ENCODE measurements at places on chromosomes 7 and 10. TPM values are rescaled to one million over a fixed set of nuclear protein-coding genes. Genes with fewer than 3 reads are reported as not detected.

DNA sequence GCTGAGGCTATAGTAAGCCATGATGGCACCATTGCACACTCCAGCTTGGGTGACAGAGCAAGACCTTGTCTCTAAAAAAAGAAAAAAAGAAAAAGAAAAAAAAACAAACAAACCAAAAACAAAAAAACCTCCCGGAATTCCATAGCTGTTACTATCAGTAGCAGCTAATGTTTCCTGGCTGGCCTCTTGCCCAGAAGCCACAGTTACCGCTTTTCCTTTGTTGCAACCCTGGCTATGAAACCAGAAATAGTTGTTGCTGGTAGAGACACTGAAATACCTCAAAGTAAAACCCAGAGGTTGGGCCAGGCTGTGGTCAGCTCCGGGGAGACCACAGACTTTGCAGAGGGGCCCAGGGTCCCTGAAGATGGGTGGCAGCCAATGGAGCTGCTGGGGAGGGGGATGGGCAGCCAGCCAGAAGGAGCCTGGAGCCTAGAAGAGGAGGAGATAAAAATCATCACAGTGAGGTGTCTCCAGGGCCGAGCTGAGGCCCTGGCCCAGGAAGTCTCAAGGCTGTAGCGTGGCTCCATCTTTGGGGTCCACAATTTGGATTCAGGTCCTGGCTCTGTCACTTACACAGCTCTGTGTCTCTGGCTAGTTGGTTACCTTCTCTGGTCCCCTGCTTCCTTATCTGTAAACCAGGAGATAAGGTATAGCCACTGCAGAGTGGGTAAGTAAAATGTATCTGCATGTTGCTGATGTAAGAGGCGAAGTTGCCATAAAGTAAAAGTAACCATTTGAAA is 3.4 kb upstream of the CHST12 start:
- peak; percentile 97 for DNase-seq

DNA sequence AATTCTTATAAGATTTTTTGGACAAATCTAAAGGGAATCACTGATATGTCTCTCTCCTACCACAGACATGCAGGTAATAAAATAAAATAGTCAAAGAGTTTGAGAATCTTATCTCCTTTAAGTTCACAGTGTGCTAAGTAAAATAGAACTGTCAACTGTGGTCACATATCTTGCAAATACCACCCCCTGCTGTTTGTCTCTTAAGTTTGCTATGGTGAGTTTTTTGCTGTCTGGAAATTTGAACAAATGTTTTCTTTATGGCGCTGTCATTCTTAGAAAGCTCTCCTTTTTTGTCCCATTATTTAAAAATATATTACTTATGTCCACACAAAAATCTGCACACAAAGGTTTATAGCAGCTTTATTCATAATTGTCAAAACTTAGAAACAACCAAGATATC is 19.6 kb downstream of the GIMAP5 start:
- DNase-seq, result no peak

DNA sequence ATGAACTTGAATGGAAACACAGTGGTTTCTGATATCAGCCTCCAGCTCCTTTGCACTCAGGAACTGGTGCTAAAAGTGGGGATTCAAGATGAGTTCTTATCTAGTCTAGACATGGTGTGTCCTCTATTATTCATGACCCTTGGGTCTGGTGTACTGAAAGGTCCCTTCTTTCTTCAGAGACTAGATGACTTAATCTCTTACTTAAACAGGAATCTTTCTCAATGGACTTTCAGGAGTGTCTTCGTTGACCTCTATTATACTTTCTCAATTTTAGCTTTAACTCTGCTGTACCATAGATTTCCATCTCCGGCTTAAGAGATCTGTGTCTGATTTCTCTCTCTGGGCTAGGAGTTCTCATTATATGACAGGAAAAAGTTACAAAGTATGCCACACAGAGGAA is 83.5 kb upstream of the INHBA start:
- DNase-seq, result no peak

DNA sequence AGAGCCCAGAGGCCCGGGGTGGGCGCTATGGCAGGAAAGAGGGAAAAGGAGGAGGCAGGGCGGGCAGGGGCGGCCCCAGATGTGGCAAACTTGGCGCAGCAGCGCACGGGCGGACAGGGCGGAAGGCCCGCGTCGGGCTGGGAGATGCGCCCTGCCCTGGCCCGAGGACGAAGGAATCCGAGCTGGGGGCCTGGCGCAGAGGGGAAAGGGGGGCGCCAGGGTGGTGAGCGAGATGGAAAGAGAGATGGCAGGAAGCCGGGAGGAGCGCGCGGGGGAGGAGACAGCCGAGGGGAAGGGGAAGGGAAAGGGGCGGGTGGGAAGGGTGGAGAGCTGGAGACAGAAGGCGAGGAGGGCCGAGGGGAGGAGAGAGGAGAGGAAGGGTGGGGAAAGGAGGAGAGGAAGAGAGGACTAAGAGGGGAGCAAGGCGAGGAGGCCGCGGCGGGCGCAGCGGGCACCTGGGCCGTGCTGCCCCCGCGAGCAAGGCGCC is at the start of gene MARVELD1:
Gene MARVELD1, plus strand, starts transcription at position 392 of the 487 bp plus-strand sequence. CDS start 147 bp downstream, outside the sequence.
- peak; percentile 98 for DNase-seq

- no peak for DNase-seq
Measured at GRCh38 chr7:115289971-115290370, 368.1 kb downstream of the MDFIC start.

GRCh38 chr7:90717296-90718060 is 121.4 kb downstream of the CDK14 start:
- DNase-seq, result no peak

GRCh38 chr7:45278763-45279398 is 121.3 kb downstream of the RAMP3 start:
- DNase-seq, result no peak

DNA sequence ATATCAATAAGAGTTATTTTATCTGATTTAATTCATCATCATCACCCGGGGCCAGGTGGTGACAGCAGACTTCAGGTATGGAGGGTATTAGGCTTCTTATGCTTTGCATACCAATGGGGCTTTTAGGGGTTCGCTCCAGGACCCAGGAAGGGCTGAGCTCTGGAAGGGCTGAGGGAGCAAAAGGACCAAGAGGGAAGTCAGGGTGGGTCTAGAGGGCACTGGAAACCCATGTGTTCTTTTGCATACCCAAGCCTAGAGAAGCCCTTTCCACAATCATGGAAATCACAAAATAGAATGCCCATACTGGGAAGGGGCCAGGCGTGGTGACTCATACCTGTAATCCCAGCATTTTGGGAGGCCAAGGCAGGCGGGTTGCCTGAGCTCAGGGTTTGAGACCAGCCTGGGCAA is 30.9 kb upstream of the VCL start:
- DNase-seq, result peak; percentile 31

- no peak for DNase-seq
Measured at GRCh38 chr7:121113288-121113687, 124.8 kb downstream of the CPED1 start.

DNA sequence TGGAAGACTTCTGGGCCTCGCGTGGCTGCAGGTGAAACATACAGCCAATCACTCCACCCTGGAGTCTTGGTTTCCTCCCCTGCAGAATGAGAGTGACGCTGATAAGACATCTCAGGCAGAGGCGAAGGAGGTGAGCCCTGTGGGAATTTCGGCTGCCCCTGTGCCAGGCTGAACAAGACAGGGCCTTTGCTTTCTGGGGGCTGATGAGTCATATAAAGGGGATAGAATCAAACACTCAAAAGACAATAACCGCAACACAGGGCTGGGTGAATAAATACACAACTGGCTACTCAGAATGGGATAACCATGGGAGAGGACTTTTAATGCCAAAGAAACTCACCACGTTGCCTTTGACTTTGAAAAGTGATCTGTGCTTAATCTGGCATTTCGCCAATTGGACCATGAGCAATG is 143.8 kb downstream of the KCNMA1 start:
- no peak for DNase-seq

- DNase-seq, result peak; percentile 87
Measured at GRCh38 chr7:26397796-26398426, 106.2 kb downstream of the SNX10 start.

- DNase-seq, result no peak
Measured at GRCh38 chr10:103083266-103083976, 109.7 kb downstream of the NT5C2 start.

GRCh38 chr10:36559412-36560400 is 565.7 kb upstream of the ANKRD30A start:
- no peak for DNase-seq

GRCh38 chr10:21048068-21048467 is 151.0 kb upstream of the NEBL start:
- DNase-seq, result no peak

DNA sequence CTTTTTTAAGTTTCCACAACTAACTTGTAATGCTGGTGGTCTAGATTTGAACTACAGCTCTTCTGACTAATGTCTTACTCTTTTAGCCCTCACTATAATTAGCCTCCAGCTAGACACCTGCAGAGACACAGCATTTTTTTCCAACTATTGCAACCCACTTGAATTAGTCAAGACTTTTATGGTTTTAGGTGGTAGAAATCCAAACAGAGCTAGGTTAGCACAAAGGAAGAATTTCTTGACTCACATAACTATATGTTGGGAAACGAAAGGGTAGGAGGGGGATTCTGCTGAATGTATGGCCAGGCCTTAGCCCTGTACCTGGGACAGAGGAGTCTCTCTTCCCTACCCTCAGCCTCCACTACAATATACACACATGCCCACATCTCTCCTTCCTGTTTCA is 586.1 kb downstream of the INHBA start:
- no peak for DNase-seq

- DNase-seq, result no peak
Measured at GRCh38 chr7:63925262-63925625, 73.4 kb upstream of the ZNF722 start.

GRCh38 chr7:80764132-80764531 is 125.7 kb downstream of the CD36 start:
- DNase-seq, result no peak

DNA sequence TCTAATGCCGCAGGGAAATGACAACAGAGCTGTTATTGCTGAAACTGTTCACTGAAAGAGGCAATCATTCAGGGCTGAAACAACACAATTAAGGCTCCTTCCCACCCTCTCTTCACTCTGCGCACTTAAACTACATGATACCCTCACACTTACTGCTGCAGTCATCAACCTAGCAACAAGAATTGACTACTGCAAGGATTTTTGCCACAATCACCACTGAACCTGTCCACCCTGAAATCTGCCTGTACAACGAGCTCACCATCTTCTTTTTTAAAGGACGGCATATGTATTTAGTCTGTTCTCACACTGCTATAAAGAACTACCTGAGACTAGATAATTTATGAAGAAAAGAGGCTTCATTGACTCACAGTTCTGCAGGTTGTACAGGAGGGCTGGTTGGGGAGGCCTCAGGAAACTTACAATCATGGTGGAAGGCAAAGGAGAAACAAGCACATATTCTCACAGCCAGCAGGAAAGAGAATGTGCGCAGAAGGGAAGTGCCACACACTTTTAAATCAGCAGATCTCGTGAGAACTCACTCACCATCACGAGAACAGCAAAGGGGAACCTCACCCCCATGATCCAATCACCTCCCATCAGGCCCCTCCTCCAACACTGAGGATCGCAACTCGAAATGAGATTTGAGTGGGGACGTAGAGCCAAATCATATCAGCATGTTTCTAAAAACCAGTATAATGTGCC is 131.7 kb downstream of the SORCS1 start:
- DNase-seq, result no peak

GRCh38 chr10:118725886-118726500 is 28.8 kb downstream of the CACUL1 start:
- DNase-seq, result no peak

- DNase-seq, result peak; percentile 68
Measured at GRCh38 chr7:100544967-100545359, 6.0 kb downstream of the AGFG2 start.

GRCh38 chr7:100571829-100572116 is 1.9 kb downstream of the SAP25 start:
- peak; percentile 72 for DNase-seq

Gene CARD11
- not detected for total RNA-seq

Gene HSPA12A
- total RNA-seq, result 10.0 TPM

Gene AS3MT
- 6.2 TPM for total RNA-seq

Gene MYL10
- not detected for total RNA-seq

Gene PAPSS2
- 81.8 TPM for total RNA-seq

Gene PROSER2
- total RNA-seq, result 6.9 TPM

Gene MMRN2
- 1.1 TPM for total RNA-seq

Gene SLC13A1
- not detected for total RNA-seq

Gene GIMAP6
- 0.36 TPM for total RNA-seq

Measured in osteoblast (primary cell).